M059J (cell line): ENCODE measurements at places on chromosomes 7 and 10.

GRCh38 chr10:132945894-132946255 is 3.5 kb upstream of the CFAP46 start:
- DNase-seq, result no peak

GRCh38 chr7:102191556-102192379 is 94.9 kb upstream of the SH2B2 start:
- no peak for DNase-seq

DNA sequence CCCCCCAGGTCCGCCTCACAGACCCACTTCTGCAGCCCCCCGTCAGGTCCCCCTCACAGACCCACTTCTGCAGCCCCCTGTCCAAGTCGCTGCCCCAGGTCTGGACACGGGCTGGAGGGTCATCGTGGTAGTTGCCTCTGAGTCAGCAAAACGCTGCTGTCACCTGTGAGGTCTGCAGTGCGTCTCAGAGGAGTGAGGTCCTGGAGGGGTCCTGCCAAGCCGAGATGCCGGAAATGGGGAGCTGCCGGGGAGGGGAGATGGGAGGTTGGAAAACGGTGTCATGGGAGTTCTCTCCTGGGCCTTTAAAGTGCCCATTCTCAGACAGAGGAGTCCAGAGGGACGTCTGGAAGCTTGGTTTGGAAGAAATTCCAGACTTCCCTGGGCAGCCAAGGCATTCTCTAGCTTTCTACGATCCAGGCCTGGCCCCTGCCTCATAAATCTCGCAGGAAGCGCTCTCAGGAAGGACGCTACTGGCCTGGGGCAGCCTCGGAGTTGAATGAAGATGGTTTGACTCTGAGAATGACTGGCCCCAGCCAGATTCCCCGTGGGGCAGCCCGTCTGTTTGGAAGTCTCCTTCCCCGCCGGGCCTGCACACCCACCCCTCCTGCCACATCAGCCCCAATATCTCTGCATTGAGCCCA is 38.7 kb downstream of the CALML3 start:
- peak; percentile 70 for DNase-seq

GRCh38 chr7:137626469-137627067 is 220.2 kb downstream of the DGKI start:
- DNase-seq, result peak; percentile 66

- no peak for DNase-seq
Measured at GRCh38 chr7:96016735-96017134, 244.4 kb downstream of the DYNC1I1 start.

DNA sequence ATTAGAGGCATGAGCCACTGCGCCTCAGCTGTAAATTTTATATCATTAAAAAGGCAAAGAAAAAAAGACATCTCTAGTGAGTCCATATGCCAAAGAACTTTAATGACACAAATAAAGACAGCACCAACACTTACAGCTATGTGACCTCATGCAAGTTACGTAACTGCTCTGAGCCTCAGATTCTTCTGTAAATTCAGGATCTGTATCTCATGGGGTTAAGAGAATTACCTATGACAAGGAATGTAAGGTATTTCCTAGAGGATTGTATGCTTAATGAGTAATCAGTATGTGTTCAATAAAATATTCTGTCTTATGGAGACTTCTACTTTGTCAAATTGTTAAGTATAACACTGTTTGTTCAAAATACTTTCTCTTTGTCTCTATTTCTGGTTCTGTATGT is 274.0 kb upstream of the GLI3 start:
- peak; percentile 22 for DNase-seq

- no peak for DNase-seq
Measured at GRCh38 chr7:82156168-82156567, 287.4 kb downstream of the CACNA2D1 start.

DNA sequence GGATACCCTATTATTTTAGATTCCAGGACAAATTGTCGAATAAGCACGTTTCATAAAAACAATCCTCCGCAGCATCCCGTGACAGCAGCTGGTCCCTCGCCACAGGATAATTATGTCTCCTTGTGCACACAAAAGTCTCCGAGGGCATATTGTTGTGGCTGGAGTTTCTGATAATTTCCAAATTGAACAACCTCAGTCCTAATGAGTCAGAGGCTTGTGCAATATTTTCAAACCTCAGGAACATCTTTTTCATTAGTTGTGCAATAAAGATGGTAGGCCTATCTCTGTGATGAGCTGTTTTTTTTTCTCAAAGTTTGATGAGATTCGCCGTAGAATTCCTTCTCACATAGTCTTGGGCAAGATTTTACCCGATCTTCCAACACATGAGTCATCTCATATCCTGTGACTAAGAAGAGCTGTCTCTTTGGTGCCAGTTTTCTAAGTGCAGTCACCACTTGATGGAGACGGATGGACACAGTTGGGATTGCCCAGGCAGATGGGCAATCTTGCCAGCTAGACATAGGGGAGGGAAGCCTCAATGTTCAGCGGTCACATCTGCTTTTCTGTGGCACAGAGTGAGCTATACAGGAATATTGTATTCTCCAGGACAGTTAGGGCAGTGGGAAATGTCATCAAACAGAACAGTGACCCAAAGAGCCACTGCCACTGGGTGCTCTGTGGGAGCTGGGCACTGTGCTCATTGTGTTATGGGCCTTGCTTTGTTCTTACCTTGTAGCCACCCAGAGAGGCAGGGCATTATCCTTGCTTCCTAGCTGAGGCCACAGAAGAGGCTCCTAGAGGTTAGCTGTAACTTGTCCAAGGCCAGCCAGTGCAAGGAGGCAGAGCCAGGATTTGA is 7.8 kb downstream of the HTRA1 start:
- DNase-seq, result peak; percentile 97

DNA sequence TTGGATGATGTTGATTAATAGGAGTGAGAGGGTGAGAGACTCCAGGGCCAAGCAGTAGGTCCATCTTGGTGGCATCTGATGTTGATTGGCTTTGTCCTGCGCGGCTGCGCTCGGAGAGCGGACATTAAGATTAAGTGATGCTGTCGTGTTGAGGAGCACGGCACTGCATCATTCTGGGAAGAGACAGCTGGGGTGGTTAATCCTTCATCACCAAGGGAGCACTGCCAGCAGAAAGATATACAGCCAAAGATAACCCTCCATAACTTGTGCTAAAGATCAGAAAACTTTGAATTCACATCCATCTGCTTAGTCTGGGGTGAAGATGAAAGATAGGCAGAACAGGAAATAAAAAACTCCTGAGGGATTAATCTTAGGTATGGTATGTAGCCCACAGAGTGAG is 208.3 kb downstream of the LRMDA start:
- DNase-seq, result no peak

DNA sequence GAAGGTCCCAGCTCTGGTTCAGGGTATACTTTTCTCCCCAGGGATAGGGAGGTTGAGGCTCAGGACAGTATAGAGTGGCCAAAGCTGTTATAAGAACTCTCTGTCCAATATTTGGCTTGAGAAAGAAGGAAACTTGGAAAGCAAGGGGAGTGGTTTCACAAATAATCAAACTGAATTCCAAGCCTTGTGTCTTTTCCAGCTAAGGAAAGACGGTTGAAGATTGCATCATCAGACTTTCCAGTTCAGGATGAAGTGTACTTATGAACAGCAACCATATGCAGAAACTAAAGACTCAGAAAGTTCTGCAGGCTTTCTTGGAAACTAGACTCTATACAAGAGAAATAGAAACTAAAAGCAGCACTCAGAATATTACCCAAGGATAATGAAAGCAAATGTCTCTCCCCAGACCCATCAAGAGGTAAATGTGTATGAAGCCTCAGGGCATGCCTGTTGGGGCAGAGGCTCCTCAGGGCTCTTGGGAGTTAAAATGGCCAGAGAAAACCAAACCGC is 46.4 kb downstream of the RAMP3 start:
- DNase-seq, result peak; percentile 34

GRCh38 chr7:130943336-130943901 is 209.4 kb upstream of the KLF14 start:
- DNase-seq, result peak; percentile 84

DNA sequence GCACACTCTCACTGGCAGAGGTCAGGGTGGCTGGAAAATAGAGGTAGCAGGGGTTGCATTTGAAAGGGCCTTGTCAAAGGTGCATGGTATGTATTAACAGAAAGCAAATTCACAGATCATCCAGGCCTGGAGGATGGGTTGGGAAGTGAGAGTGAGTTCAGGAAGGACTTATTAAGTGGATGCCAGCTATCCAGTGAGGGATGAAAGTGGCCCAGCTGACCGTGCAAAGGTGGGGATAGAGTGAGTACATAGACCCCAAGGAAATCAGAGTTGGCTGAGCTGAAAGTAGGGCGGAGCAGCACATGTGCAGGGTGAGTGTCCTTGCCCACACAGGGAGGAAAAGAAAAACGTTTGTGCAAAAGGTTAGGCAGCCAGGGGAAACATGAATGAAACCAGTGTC is 58.1 kb downstream of the HECW1 start:
- no peak for DNase-seq

DNA sequence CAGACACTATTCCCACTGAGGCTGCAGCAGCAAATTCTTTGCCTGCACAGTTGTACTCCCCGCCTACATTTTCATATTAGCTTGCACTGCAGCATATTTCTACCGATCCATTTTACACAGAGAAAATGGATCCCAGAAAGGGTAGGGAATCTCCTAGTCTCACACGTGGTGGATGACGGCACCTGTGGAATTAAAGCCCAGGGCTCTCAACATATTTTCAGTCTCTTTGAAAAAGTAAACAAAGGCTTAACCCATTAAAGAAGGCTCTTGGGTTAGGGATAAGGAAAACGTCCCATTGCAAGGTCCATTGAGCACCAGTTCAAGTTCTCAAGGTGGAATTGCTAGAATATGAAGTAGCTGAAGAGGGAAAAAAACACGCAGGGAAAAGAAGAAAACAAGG is 49.4 kb upstream of the FOXI2 start:
- no peak for DNase-seq

- no peak for DNase-seq
Measured at GRCh38 chr7:113109718-113110117, 8.6 kb downstream of the SMIM30 start.

- DNase-seq, result peak; percentile 63
Measured at GRCh38 chr10:125149036-125149679, 11.2 kb downstream of the CTBP2 start.

- no peak for DNase-seq
Measured at GRCh38 chr7:390761-391410, 100.9 kb downstream of the FOXL3 start.

GRCh38 chr10:88879534-88880281 is at the start of gene STAMBPL1:
Gene STAMBPL1 (plus strand): TSS chr10:88880245. CDS start chr10:88901709, 21,464 bp downstream.
- DNase-seq, result no peak

GRCh38 chr7:35331730-35332678 is 78.1 kb upstream of the TBX20 start:
- no peak for DNase-seq

DNA sequence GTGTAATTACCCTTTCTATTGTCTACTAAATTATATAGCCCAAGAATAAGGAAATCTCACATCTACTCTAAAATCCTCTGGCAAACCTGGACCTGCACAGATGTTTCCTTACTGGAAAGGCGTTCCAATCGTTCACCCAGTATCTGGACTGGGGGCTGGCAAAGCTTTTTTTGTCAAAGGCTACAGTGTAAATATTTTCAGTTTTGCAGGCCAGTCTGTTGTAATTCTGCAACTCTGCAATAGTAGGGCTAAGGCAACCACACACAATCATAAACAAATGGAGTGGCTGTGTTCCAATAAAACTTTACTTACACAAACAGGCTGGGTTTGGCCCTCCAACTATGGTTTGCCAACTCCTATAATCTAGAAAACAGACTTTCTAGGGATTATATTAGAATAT is 56.2 kb downstream of the GLI3 start:
- DNase-seq, result peak; percentile 38

GRCh38 chr10:73865459-73866442 is 8.6 kb downstream of the CAMK2G start:
- DNase-seq, result no peak

DNA sequence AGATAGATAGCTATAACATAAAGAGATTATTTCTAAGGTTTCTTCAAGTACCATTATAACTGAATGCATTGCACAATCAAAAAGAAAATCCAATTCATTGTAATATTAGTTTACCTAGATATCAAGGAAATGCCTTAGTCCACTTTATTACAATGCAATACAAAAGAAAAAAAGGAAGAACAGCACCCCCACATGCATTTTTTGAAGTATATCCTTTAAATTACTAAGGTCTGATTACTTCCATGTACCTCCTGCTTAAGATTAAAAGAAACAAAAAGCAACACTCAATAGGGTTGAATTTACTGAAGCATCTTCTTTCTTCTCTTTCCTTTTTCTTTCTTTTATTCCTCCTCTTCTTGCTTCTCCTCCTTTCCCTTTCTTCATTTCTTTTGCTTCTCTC is 973.8 kb upstream of the LRRTM3 start:
- DNase-seq, result peak; percentile 0

DNA sequence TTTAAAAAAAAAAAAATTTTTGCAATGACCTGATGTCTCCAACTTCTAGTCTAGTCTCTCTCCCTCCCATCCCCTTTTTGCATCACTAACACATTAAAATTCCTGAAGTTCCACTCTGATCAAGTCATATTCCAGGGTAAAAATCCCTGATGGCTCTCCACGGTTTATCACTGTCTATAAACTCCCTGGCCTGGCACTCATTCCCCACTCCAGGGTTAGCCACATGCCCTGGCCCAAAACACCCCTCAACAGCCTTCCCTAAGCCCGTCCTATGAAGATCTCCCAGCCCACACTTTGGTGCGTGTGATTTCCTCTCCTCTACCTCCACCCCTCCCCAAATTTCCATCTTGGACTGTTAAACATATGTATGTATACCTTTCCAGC is 125.4 kb downstream of the JAZF1 start:
- DNase-seq, result peak; percentile 81
